ENCODE measurements at places on chromosomes 3 and 15.

- peak; percentile 47 for DNase-seq
These were observed 27.3 kb upstream of the BCL2L10 start for GRCh38 chr15:52139599-52140462.

GRCh38 chr3:158768881-158769543 is 32.8 kb upstream of the MFSD1 start:
- DNase-seq = no peak

GRCh38 chr15:65914386-65914785 is 45.1 kb downstream of the RAB11A start:
- no peak for DNase-seq

DNA sequence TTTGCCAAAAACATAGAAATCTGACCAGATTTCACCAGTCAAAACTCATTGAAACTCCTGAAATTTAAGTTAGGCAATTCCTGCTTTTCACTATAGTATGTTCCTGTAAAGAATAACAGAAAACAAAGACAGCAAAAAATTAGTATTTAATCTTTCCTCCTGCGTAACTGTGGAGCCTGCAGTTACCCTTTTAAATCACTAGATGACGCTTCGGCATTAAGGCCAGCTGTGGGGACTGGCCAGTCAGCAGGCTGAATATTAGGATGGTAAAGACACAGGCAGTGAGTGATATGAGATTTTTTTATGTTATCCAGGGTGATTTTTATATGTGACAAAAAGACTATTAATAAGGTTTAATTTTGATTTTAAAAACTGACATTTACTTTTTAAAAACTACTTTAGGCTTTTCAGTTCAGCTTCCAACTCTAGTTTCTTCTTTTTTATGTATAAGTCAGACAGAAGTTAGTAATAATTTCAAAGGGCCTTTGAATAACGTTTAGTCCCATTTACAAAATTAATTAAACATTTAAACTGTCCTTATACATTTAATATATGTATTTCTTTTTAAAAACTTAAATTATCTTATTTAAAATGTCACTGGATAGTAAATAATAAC is 165.1 kb downstream of the PPM1L start:
- DNase-seq = no peak

GRCh38 chr3:71468311-71469137 is 115.0 kb downstream of the FOXP1 start:
- DNase-seq = no peak

- DNase-seq = peak; percentile 76
These were observed 961 bp downstream of the HAPLN3 start for GRCh38 chr15:88894348-88894818.

DNA sequence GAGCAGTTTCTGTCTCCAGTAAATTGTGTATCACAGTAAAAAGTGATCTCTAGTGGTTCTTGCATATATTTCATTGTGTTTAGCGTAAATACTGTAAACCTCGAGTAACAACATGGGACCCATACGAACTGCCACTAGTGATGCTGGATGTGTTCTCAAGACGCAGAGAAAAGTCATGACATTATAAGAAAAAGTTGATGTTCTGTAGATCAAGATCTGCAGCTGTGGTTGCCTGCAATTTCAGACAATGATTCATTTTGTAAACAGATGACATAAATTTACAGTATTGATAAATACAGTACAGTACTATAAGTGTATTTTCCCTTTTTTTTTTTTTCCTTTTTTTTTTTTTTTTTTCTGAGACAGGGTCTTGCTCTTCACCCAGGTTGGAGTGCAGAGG is 100.1 kb downstream of the DPH6 start:
- no peak for DNase-seq
